Fibroblast of skin of right biceps (primary cell): ENCODE measurements at places on chromosomes 13 and 19.

DNA sequence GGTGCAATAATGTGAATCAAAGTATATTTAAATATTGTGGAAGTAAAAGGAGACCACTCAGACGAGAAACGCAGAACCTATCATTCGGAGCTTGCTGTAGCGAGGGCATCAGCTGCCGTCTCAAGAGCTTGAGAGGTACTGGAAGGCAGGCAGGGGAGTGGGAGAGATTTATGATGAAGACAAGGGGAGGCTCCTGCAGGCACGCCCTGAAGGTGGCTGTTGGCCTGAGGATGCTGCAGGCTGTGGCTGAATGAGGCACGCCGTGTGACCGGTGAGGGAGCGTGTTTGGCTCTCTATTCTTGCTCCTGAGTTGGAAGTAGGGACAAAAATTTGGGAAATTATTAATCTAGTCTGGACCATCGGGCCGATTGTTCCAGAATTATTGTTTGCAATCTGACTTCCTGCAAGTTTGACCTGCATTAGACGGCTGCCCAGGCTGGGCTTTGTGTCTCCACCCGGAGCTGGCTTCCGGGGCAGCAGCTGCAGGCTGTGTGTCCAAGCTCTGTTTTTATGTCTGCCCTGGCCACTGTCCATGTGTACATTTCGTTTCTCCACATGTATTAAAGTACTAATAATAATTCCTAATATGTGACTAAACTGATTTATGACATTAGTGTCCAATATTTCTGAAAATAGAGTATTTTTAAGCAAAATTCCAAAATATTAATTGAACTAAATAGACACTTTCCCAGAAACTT, 91.1 kb upstream of the ANKRD10 start:
- DNase-seq, result no peak

DNA sequence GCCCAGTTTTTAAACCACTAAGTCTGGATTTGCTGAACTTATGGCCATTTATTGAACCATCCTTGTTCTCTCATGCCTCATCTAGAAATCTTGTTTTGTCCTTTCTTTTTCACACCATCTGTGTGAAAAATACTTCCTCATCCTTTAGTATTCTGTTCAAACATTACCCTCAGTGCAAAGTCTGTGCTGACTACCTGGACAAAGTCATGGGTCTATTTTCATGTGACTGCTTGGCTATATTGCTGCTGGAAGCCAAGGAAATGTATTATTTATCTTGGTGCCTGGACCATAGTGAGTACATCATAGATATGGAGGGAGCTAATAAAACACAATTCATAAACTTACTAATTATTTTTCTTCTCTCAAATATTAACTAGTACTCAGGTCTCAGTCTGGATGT, 312.5 kb downstream of the OXGR1 start:
- DNase-seq, result no peak

- no peak for DNase-seq
Observed at GRCh38 chr13:99989276-99990125, 7.9 kb downstream of the ZIC2 start.

GRCh38 chr19:15291089-15291488, 41.2 kb downstream of the BRD4 start:
- DNase-seq, result peak; percentile 74

DNA sequence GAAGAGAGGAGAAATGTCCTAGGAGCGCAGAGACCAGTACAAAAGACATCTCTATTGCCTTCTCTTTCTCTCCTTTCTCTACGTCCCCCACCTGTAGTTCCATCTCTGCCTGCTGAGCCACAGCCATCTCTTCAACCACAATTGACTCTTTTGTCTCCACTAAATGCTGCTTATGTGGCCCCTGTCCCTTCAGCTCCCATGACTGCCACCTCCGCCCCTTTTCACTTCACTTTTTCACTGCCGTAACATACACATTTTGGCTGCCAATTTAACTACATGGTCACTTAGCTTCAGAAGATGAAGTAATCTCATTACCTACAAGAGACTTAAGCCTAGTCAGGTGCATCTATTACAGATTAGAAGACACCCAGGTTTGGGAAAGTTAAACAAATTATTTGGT, 81.9 kb downstream of the MZT1 start:
- DNase-seq, result no peak

GRCh38 chr19:49812452-49812996, 568 bp downstream of the FUZ start:
- no peak for DNase-seq

- no peak for DNase-seq
Observed at GRCh38 chr13:109665781-109666249, 120.6 kb downstream of the IRS2 start.

DNA sequence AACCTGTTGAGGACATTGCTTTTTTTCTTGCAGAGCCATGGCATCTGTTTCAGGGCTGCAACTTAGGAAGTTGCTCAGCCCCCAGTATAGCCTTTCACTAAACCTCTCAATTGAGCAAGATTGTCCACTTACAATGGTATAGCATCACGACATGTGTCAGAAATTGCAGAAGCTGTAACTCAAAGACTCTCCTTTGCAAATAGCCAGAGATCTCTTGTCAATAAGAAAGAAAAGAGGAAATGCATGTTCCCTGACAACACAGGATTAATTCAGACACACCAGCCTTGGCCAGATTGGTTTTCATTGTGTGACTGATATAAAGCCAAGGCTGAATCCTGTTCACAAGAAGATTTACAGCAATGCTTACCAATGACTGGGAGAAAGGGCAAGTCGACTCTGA, 38.7 kb upstream of the CYSLTR2 start:
- DNase-seq, result no peak
